Stimulated activated CD8-positive, alpha-beta memory T cell treated with anti-CD3 and anti-CD28 coated beads, Interleukin-2, amount 100 ng/mL, for 1 hour (primary cell): ENCODE measurements at places on chromosomes 1 and 21.

GRCh38 chr1:76830373-76830772, 36.9 kb upstream of the ST6GALNAC5 start:
- no peak for DNase-seq

DNA sequence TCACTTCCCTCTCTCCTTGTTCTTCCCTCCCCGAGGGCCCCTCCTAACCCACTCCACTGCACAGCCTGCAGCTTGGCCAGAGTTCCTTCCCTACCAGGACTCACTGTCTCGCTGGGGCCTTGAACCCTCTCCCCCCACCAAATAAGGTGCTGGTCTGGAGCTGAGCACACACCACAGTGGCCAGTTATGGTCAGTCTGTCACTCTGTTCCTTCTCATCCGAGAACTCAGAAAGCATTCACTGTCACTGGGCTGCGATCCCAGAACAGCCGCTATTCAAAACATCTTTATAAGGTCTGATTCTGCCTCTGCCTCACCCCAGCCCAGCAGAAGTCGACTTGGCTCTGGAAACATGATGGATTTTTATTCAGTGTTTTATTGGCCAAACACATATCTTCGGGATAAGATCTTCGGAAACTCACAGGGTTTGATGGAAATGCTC, 19.8 kb upstream of the LBR start:
- no peak for DNase-seq

- no peak for DNase-seq
Observed at GRCh38 chr21:38159355-38159754, 97.4 kb upstream of the KCNJ15 start.

GRCh38 chr1:151801846-151802245, 3.4 kb downstream of the LINGO4 start:
- no peak for DNase-seq

- no peak for DNase-seq
Observed at GRCh38 chr1:85707267-85707989, 805 bp downstream of the ZNHIT6 start.

DNA sequence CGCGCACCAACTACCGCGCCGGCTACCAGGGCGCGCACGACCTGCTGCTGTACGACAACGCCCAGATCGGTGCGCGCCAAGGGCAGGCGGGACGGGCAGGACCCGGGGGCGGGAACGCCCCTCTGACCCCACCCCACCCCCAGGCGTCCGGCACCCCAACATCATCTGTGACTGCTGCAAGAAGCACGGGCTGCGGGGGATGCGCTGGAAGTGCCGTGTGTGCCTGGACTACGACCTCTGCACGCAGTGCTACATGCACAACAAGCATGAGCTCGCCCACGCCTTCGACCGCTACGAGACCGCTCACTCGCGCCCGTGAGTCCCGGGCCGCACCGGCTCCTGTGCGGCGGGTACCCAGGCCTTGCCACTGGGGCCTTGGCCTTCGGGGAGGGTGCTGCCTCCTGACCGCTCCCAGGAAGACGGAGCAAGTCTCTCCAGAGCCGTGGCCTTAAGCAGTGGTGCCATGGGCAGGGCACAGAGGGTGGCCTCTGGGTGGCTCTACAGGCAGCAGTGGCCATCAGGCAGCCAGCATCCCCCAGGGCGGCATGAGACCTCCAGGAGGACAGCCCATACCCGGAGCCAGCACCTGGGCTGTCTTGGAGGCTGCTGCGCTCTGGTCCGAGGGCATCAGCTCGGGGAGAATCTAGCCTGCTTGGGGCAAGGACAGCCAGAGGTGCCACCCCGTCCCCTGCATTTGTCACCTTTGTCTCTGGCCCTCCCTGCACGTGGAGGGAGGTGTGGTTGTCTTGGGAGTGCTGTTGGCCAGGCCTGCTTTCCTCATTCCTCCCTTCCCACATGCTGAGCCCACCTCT, 8.1 kb upstream of the MMP23B start:
- no peak for DNase-seq

DNA sequence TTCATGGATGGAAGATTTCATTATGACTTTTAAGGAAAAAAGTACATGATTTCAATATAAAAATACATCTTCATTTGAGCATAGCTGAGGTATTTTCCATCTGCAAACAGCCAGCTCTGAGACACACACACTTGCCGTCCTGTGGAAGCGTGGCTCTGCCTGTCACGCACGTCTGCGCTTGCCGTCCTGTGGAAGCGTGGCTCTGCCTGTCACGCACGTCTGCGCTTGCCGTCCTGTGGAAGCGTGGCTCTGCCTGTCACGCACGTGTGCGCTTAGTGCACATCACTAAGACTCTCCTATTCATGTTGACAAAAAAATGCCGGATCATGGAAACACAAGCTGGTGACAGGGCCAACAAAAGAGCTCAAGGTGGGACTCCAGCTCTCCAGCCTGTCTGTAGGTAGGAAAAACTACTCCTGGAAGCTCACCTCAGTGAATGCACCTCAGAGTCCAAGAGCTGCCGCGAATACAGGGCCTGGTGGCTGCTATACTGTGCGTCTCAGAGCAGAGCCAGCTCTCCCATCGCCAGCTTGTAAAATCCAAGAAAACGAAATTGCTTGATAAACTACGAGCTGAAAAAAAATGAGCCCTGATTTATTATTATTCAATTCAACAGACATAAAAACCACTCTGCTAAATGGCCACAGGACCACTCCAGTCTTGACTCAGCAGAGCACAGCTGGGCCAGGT, 69.3 kb downstream of the SLC37A1 start:
- DNase-seq, result no peak

- peak; percentile 54 for DNase-seq
Observed at GRCh38 chr1:53278298-53278725, 40.0 kb upstream of the MAGOH start.

DNA sequence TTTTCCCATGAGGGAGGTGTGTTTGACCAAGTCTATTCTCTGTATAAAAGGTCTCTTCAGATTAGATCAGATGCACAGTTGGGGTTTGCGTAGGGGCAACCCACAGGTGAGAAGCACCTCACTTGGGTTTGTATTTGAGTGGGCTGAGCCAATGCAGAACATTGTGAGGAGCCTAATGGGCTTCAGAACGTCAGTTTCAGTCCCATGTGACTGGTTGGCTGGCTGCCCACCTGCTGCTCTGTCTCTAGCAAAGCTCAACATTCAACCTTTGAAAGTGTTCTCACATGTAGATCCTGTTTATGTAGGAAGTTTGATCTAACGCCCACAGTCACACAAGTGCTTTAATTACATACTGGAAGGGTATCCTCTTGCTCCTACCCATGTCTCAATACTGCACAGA, 105.5 kb downstream of the FASLG start:
- DNase-seq, result no peak

DNA sequence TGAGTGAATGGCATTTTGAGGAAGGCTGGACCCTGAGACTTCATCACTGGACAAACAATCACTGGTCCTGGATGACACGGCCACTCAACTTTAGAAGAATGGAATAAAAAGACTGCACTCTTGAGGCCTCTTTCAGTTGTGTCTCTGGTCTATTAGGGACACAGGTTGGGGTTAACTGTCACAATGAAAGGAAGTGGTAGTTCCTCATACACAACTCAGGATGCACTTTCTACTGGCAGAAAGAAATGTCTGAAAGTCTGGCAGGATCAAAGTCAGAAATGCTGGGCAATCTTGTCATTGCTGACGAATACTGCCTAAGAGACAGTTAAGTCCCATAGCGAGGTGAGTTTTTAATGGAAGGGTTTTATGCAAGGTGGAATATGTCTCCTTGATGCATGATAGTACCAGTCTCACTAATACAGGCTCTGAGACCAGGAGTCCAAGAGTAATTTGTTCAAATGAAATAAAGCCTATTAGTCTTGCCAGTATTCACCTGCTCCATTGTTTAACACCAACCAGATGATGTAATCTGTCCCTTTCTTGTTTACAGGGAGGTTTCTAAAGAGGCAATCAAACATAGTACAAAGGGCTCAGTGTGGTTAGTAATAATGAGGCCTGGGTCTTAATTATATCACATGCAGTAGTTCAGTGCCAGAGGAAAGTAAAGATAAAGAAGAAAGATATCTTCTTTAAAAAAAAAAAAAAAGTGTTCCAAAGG, 11.2 kb upstream of the RRP15 start:
- DNase-seq, result no peak

GRCh38 chr1:46717654-46718053, 1.3 kb downstream of the EFCAB14 start:
- no peak for DNase-seq

DNA sequence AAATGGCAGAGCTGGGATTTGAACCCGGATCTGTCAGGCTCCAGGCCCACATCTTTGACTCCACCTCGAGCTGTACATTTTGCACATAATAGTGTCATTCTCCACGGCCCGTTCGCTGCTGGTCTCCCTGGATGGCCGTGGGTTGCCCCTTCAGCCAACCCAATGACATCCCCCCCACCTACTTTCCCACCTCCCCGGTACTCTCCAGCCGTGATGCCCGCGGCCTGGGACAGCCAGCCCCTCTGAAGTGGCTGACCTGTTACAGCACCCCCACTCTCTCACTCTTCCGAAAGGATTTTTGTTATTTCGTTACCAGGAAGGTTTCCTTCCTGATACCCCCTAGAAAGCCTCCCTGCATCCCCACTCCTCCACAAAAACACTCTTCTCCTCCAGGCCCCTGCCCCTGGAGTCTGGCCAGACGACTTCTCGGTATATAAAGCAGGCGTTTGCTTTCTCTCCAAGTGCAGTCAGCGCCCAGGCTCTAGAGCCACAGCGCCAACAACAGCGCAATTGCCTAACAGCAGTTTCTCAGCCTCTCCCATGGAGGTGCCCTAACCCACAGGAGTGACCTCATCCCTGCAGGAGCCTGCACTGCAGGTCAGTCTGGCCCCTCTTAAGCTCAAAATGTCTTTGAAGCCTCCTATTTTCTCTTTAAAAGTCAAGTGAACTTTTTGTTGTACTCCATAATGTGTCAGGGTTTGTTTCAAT, 14.5 kb upstream of the GJB5 start:
- no peak for DNase-seq

DNA sequence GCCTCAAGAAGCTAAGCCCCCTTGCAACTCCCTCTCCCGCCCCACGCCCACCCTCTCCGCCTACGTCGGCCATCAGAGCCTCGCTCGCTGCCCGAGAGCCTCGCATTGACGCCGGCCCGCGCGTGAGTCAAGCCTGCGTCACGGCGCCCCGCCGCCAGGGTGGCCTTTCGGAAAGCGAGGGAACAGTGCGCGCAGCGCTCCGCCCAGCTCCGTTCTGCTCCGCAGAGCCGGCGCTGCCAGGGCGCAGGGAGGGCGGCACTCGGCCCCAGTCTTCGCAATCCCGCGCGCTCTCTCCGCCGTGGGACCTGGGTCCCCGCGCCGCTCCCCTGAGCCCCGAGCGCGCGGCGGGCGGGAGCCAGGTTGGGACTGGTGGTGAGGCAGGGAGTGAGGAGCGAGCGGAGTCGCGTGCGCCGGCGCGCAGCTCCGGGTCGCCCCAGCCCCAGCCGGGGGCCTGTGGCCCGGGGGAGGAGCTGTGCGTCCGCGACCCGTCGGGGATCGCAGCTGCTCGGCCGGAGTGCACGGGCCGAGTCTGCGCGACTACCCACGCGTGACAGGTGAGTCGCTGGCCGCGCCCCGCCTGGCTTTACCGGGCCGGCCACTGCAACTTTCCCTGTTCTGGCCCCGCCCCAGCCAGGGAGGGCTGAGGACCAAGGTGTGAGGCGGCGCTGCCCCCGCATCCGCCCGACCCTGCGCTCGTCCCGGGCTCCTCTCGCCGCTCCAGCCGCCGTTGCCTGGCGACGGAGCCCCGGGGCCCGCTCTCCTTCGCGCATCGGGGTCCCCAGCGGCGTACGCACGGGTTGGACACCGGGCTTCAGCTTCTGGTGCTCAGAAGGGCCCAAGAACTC, at the start of gene SLC6A17:
Gene SLC6A17, plus strand, starts transcription at position 165 of the 845 bp plus-strand sequence. CDS start 16,436 bp downstream, outside the sequence.
- no peak for DNase-seq

DNA sequence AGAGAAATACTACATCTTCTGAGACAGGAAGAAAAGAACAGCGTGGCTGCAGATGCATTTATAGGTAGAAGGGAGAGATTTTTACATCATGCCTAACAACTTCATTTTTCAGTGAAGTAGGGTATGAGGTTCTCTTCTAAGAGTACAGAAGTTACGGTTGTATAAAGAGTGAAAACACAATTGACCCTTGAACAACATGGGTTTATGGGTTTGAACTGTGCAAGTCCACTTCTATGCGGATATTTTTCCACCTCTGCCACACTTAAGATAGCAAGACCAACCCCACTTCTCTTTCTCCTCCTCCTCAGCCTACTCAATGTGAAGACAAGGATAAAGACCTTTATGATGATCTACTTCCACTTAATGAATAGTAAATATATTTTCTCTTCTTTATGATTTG, 64.5 kb downstream of the RPAP2 start:
- DNase-seq, result no peak

DNA sequence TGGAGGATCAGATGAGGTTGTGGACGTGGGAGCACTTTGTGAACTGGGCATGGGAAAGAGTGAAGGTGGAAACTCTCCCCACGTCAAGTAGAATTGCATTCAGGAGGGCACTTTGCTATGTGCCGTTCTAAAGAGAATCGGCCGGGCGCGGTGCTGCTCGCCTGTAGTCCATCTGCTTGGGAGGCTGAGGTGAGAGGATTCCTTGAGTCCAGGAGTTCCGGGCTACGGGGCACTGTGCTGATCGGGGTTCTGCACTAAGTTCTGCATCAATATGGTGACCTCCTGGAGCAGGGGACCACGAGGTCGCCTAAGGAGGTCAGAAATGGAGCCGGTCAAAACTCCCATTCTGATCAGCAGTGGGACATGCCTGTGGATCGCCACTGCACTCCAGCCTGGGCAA, 141.9 kb downstream of the PEX14 start:
- DNase-seq, result no peak

- DNase-seq, result no peak
Observed at GRCh38 chr21:25916226-25916625, 181.5 kb downstream of the GABPA start.

GRCh38 chr1:183859119-183859518, 54.2 kb downstream of the RGL1 start:
- DNase-seq, result no peak

- no peak for DNase-seq
Observed at GRCh38 chr1:30335389-30335996, 387.9 kb downstream of the MATN1 start.

DNA sequence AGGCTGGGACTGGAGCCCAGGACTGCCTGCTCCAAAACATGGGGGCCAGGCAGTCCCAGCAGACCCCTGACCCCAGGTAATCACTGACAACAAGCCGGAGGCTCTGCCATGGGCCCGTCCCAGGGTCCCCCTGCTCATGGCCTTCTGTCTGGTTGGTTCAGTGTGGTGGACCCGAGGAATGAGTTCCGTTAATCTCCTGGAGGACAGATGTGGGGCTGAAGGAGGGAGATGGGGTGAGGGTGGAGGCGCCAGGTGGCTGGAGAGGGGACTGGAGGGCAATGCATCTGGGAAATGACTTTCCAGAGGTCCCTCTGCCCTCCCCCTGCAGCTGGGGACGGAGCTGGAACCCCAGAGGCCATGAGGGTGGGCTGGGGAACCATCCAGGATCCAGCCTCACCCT, 103.2 kb downstream of the EBNA1BP2 start:
- no peak for DNase-seq

- DNase-seq, result no peak
Observed at GRCh38 chr1:92538413-92539061, 51.8 kb upstream of the GFI1 start.

DNA sequence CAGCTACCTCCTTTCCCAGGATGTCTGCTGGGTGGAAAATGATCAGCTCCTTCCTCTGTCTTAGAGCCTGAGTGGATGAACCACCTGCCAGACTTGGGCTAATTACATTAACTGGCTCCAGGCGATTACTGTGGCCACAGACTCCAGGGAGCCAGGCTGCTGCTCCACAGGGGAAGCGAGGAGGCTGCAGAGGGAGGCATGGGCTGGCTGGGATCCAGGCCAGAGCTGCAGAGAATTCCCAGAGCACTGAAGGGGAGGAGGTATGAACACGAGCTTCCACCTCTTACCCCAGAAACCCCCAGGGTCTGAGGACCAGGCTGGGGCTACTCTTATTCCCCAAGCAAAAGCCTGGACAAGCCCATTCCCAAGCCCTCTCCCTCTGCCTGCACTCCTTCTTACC, 136.0 kb upstream of the KLHDC7A start:
- DNase-seq, result no peak
